ENCODE measurements at places on chromosomes 4 and X.

GRCh38 chrX:46572340-46572936 is 1.1 kb upstream of the CHST7 start:
- no peak for DNase-seq

GRCh38 chrX:124737771-124738170 is 391.4 kb downstream of the SH2D1A start:
- DNase-seq, result peak; percentile 14

- DNase-seq, result no peak
Observed at GRCh38 chr4:60657807-60658206, 542.3 kb upstream of the ADGRL3 start.

DNA sequence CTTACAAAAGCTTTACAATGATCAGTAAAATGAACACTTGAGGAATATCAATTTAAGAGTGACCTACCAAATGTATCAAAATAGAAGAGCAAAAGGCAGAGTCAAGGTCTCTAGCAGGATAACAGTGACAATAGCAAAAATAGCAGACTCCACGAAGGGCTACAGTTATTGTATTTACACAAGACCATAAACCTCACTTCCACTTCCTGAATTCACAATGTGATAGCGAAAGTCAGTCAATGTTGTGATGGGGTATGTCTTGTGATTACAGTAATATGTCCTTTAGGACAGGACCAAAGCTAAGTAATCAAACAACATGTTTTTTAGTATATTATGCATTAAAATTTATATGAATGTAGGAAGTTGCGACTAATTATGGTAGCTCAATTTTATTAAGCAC is 139.6 kb downstream of the IQCM start:
- no peak for DNase-seq

DNA sequence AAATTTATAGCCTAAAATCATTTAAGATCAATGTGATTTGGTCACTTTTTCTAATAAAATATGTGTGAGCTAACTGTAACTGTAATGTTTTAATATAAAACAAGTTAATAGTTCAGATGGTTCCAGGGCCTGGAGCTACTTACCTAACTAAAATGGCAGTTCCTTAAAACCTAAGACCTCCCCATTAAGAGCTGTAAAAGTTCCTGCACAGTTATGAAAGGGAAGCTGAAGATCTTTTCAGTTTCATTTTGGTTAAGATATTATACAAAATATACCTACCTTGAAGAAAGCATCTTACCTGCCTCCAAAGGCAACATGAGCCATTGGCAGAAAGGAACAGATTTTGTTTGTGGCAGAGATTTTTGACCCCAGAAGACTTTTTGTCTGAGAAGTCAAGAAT is 30.1 kb downstream of the HPF1 start:
- DNase-seq, result no peak

- DNase-seq, result no peak
Observed at GRCh38 chrX:29851857-29852605, 363.3 kb upstream of the MAGEB2 start.

GRCh38 chr4:157832596-157832995 is 340.2 kb downstream of the GASK1B start:
- no peak for DNase-seq

GRCh38 chr4:16019649-16020048 is 56.7 kb upstream of the FGFBP2 start:
- DNase-seq, result no peak
